Upper lobe of right lung (tissue), 1 donor: ENCODE measurements at places on chromosomes 13 and 19. TPM values are rescaled to one million over a fixed set of nuclear protein-coding genes. Genes with fewer than 3 reads are reported as not detected.

DNA sequence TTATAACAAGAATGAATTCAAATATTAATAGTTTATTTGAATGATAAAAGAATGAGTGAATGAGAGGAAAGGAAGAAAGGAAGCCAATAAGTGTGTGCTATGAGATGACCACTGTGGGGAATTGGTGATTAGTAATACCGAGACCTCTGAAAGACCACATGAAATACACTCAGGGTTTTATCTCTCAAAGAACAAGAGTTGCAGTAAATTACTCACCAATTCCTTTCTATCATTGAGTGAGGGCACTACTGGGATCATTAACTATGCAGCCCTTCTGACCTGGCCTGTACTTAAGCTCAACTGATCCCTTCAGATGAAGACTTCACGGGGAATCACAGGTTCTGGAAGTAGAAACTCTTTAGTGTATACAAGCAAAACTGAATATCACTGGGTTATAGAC is 1636.1 kb downstream of the SLITRK5 start:
- no peak for DNase-seq

GRCh38 chr19:50415661-50416033 is 3.1 kb upstream of the SPIB start:
- peak; percentile 80 for DNase-seq

Gene CALR3
- not detected for total RNA-seq

DNA sequence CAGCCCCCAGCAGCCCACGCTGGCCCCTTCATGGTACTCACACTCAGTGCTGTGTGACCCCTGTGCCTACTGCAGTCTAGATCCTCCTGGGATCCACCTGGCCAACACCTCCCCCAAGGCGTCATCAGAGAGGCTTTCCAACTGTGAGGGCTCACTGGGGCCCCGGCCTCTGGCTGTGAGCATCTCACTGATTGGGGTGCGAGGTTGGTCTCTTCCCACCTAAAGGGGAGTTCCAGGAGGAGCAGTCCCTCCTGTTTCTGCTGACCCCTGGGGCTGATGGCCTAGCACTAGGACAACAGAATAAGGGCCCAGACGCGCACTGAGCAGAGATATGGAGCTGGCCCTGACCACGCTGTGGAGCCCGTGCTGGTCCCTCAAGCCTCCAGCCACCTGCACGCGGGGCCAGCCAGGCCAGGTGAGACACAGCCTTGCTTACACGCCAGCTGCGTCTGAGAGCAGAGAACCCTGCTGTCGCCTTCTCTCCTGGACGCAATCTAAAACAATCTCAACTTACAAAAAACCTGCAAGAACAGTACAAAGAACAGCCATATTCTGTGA is 32.2 kb downstream of the ELL start:
- no peak for DNase-seq

GRCh38 chr19:3479834-3480215 is 500 bp downstream of the SMIM24 start:
- no peak for DNase-seq

DNA sequence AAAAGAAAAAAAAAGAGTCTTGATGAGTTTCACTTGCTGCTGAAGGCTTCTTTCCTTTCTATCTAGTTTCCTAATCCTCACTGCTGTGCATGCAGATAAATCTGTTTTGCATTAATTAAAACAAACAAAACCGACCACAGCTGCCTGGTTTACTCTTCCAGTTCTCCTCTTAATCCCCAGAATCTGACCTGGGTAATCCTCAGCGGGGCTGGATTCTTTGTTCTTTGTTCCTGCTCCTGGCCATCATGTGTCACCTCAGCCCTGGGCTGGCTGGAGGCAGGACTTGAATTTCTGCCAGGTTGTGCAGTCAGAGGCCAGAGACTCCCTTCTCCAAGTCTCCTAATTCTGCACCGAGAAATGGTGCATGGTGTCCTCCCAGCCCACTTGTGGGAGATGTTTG is 52.2 kb upstream of the CYP4F8 start:
- no peak for DNase-seq

DNA sequence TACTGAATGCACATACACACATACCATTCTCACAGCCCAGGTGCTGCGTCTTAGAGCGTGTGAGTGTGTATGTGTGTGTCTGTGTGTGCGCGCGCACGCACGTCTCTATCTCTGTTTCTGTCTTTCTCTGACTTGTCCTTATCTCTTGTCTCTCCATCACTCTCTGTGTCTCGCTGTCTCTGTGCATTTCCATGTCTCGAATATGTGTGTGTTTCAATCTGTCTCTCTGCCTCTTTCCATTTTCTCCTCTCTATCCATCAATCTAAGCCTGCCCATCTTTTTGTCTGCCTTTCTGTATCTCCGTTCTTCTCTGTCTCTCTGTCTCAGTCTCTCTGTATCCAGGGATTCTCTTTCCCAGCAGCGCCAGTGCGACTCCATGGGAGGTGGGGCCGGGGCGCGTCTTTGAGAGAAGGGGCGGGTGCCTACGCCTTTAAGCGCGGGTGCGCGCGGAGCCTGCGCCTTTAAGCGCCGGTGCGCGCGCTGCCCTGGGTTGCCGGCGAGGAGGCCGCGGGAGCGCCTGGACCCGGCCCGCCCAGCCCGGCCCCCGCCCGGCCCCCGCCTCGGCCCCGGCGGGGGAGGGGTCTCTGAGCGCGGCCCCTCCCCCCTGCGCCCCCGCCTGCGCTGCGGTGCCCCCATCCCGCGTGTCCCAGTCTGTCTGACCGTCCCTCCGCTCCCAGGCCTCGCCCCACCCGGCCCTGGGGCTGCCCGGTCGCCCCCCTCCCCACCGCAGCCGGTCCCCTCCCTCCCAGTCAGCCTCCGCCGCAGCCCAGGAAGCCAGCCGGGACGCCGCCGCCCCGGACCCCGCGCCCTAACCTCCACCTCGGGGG is at the start of gene LRFN3:
LRFN3 (plus strand) TSS at position 464 of the 827 bp plus-strand sequence. CDS start 3,052 bp downstream, outside the sequence.
- peak; percentile 85 for DNase-seq

DNA sequence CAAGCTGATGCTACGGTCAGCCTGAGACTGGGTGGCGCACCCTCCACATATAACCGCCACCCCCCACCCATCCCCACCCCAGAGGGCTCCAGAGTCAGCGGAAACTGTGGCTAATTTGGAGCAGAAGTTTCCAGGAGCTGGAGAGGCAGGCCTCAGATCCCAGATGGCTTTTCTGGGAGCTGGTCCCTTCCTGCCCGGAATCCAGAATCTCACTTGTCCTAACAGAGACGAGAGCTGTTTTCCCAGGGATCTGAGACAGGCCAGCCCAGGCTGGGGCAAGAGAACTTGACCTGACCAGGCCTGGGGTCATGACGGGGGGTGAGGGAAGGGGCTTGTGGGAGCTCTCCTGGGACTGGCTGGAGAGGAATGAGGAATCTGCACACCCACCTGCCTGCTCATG is 6.5 kb downstream of the EPHX3 start:
- DNase-seq = no peak
